SJSA1 (cell line): ENCODE measurements at places on chromosomes 12 and 14. TPM values are rescaled to one million over a fixed set of nuclear protein-coding genes. Genes with fewer than 3 reads are reported as not detected.
A peak's percentile ranks its signal among the peaks of the same experiment; 100 is the strongest.

Gene KRT83
- not detected in 2 replicates for total RNA-seq

Gene PMCH
- not detected in 2 replicates for total RNA-seq

Gene NOXRED1
- not detected in 2 replicates for total RNA-seq

GRCh38 chr14:104610749-104611310 is 6.3 kb upstream of the TMEM179 start:
- peak; percentile 31 for DNase-seq

- no peak for DNase-seq
These were observed 151.9 kb downstream of the GXYLT1 start for GRCh38 chr12:41992692-41993215.

Gene SCAF11
- 79.7 and 98.0 TPM in 2 replicates for total RNA-seq

DNA sequence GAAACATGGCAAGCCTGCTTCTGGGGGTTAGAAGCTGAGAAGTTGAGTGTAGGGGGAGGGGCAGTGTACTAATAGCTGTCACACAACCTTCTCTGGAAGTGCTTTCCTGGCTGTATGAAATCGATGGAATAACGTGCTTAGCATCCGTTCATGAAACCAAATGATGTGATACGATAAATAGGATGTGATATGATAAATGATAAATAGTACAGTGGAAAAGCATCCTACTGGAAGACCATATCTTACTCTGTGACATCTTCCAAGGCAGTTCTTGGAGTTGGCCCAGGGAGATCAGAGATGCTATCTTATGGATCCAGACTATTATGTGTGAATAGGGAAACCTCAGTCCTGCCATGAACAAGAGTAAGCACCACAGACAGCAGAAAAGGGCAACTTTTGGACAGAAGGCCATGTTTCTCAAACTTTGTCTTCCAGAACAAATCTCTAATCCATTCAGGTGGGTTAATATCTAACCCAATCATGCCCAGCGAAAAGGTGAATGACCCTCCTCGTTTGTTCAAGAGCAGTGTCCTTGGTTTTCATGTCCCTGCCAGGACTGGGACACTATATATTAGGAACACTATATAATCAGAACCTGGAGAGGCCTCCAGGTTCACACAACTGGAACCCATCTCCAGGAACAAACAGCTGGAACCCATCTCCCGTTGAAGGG is at the start of gene ANG:
ANG (plus strand) TSS at position 598 of the 673 bp plus-strand sequence. CDS start 4,801 bp downstream, outside the sequence.
- no peak for DNase-seq

DNA sequence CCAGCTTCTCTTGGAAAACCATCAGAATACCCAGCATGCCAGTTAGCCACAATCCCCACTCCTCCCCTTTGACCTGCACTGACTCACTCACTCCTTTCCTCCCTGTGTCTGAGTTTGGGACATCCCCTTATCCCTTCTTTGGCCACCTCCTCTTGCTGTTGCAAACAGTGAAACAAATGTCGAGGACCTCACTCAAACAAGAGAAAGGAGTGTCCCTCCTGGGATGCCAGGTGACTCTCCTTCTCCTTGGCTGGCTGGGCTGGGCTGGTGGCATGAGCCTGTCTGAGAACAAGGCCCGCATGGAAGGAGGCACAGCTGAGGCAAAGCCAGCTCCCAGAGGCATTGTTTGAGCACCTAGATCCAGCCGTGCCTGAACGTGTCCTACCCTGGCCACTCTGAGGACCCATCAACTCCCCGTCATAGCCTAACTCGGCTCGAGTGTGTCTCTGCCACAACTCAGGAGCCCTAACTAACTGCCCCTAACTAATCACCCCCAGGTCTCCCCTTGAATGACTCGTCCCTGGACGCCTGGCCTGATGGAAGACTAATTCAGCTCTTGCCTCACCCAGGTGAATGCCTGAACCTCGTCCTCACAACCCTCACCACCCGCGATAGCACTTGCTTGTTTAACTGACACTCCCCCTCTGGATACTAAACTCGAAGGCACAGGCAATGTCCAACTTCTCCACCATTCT is 43.0 kb downstream of the NCOR2 start:
- peak; percentile 39 for DNase-seq

Gene EGLN3
- total RNA-seq = 1.8 and 3.1 TPM in 2 replicates
